Pancreas (tissue), 10 donors: ENCODE measurements at places on chromosomes 2 and 18. TPM values are rescaled to one million over a fixed set of nuclear protein-coding genes. Genes with fewer than 3 reads are reported as not detected.

BMP10 gene
- total RNA-seq: not detected

LTBP1 gene
- 2.4 TPM for total RNA-seq

GRCh38 chr18:50014606-50015005 lies 180.3 kb downstream of the MYO5B start:
- no peak overlapping the region for H3K27ac ChIP-seq
- peaks cover 5% of the 10 kb centered on the region for H3K4me1 ChIP-seq
- no peaks in the 10 kb centered on the region for H3K36me3 ChIP-seq

DNA sequence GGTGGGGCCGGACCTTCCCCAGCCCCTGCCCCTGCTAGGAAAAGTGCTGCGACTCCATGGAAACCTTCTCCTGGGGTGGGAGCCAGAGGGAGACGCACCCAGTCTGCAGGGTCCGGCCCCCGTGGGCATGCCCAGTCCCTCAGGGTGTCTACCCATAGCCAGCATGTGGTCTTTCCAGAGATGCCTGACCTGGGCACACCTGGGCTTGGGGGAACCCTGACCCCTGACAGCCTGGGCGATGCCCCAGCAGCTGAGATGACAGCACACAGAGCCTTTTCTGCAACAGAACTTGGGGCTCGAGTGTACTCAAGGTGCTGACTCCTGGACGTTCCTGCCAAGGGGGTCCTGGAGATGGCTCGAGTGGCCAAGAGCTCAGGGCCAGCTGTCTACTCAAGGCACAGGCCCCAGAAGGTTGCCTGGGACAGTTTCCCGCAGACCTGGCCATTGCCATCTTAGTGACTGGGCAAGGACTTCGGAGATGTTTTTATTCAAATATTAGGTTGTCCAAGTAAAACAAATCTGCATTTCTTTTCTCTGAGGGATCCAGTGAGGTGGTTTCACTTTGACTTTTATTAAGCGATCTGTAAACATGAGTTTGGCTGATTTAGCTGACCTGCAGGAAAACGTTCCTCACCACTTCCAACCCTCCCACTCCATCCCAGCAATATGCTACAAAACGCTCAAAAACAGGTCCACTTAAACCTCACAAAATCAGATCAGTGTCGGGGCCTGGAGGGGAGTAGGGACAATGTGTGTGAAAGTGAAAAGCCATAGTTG lies 228.0 kb downstream of the EIPR1 start:
- no peak for DNase-seq
- H3K27me3 ChIP-seq: no peaks in the 10 kb centered on the region
- H3K36me3 ChIP-seq: no peaks in the 10 kb centered on the region
- H3K4me3 ChIP-seq: no peak overlapping the region
- no peaks in the 10 kb centered on the region for H3K4me1 ChIP-seq

DNA sequence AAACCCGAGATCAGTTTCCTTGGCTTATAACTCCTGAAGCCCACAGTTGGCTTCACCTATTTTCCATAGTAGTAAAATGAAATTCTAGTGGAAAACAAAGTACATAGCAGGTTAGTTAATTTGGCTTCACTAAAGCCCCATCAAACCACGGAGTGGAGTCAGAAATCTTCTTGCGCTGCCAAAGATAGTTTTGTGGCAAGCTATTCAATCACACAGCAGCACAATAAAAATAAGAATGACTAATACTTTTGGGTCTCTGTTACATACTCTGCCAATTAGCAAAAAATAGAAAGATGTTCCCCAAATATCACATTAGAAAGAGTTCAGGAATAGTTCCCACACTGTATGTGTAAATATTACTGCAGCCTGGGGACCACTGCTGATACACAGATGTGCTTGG lies 175.2 kb upstream of the NOL4 start:
- H3K27ac ChIP-seq: no peak overlapping the region
- no peaks in the 10 kb centered on the region for H3K27me3 ChIP-seq
- no peaks in the 10 kb centered on the region for H3K36me3 ChIP-seq
- H3K4me3 ChIP-seq: no peak overlapping the region
- H3K4me1 ChIP-seq: no peaks in the 10 kb centered on the region
- DNase-seq: no peak

SERPINB12 gene
- not detected for total RNA-seq

ELOA2 gene
- not detected for total RNA-seq

- no peak overlapping the region for H3K4me3 ChIP-seq
- H3K4me1 ChIP-seq: no peaks in the 10 kb centered on the region
- H3K27ac ChIP-seq: no peak overlapping the region
- no peak for DNase-seq
- H3K36me3 ChIP-seq: no peaks in the 10 kb centered on the region
These were observed 261.2 kb downstream of the EIPR1 start for GRCh38 chr2:3116371-3116770.

GRCh38 chr2:195675783-195676427 lies 18.9 kb downstream of the SLC39A10 start:
- H3K4me1 ChIP-seq: no peaks in the 10 kb centered on the region
- no peaks in the 10 kb centered on the region for H3K27me3 ChIP-seq
- no peak overlapping the region for H3K4me3 ChIP-seq
- no peaks in the 10 kb centered on the region for H3K36me3 ChIP-seq
- no peak overlapping the region for H3K27ac ChIP-seq

- no peak for DNase-seq
- H3K4me1 ChIP-seq: no peaks in the 10 kb centered on the region
- H3K4me3 ChIP-seq: no peak overlapping the region
- no peaks in the 10 kb centered on the region for H3K36me3 ChIP-seq
- no peak overlapping the region for H3K27ac ChIP-seq
These were observed 10.8 kb upstream of the COX7A2L start for GRCh38 chr2:42371611-42372473.

DNA sequence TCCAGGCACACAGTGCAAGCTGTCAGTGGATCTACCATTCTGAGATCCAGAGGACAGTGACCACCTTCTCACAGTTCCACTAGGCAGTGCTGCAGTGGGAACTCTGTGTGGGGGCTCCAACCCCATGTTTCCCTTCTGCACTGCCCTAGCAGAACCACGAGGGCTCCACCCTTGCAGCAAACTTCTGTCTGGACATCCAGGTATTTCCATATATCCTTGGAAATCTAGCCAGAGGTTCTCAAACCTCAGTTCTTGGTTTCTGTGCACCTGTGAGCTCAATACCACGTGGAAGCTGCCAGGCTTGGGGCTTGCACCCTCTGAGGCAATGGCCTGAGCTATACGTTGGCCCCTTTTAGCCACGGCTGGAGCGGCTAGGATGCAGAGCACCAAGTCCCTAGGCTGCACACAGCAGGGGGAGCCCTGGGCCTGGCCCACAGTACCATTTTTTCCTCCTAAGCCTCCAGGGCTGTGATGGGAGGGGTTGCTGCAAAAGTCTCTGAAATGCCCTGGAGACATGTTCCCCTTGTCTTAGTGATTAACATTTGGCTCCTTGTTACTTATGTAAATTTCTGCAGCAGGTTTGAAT lies 77.5 kb downstream of the MAP4K3 start:
- no peak overlapping the region for H3K27ac ChIP-seq
- no peak for DNase-seq
- H3K4me1 ChIP-seq: no peaks in the 10 kb centered on the region
- no peaks in the 10 kb centered on the region for H3K36me3 ChIP-seq
- no peaks in the 10 kb centered on the region for H3K27me3 ChIP-seq
- no peak overlapping the region for H3K4me3 ChIP-seq

ALPI gene
- not detected for total RNA-seq

FOXD4L1 gene
- total RNA-seq: 0.15 TPM

CNOT11 gene
- 15.4 TPM for total RNA-seq

SP9 gene
- total RNA-seq: not detected

MYO3B gene
- total RNA-seq: 0.55 TPM

GRCh38 chr2:1721706-1722646 lies 22.3 kb downstream of the PXDN start:
- H3K27me3 ChIP-seq: no peaks in the 10 kb centered on the region
- H3K4me3 ChIP-seq: no peak overlapping the region
- no peak overlapping the region for H3K27ac ChIP-seq
- no peaks in the 10 kb centered on the region for H3K4me1 ChIP-seq
- no peak for DNase-seq
